Stimulated activated CD4-positive, alpha-beta T cell treated with anti-CD3 and anti-CD28 coated beads, Interleukin-15, amount 100 ng/mL, for 24 hours (primary cell): ENCODE measurements at places on chromosomes 7 and 10.

- DNase-seq, result peak; percentile 62
These were observed 40.9 kb downstream of the SMURF1 start for GRCh38 chr7:99102809-99103690.

DNA sequence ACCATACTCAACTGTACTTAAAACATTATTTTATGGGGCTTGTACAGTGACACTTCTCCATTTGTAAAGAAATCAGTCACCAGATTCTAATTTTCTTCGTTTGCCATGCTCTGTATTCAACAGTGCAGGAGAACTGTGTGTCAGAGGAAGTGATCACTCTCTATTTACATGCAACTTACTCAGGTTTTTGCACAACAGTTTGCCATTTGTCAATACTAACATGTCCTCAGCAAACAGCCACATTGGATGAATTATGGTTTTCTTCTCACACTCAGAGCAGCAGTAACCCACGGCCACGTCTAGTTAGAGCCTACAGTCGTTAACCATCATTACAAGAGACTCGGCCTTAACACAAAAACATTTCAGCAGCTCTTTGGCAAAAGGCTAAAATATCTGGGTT is 69.2 kb upstream of the SP4 start:
- no peak for DNase-seq

DNA sequence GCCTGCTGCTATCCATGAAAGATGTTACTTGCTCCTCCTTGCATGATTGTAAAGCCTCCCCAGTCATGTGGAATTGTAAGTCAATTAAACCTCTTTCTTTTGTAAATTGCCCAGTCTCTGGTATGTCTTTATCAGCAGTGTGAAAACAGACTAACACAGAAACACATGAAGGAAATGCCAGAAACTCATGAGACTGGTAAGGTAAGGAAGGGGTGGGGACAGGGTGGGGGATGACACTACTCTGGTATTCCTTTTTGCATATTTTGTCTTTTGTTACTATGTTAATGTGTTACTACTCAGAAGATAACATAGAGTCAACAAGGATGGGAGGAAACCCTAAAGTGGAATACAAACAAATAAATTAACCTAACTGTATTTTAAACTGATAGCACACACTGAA is 69.8 kb upstream of the DRGX start:
- DNase-seq, result no peak

GRCh38 chr10:76010703-76011102 is 579.3 kb downstream of the LRMDA start:
- no peak for DNase-seq

- DNase-seq, result no peak
These were observed 2.5 kb upstream of the KPNA7 start for GRCh38 chr7:99210265-99210970.

- no peak for DNase-seq
These were observed 183.3 kb downstream of the JCAD start for GRCh38 chr10:29876008-29876555.

DNA sequence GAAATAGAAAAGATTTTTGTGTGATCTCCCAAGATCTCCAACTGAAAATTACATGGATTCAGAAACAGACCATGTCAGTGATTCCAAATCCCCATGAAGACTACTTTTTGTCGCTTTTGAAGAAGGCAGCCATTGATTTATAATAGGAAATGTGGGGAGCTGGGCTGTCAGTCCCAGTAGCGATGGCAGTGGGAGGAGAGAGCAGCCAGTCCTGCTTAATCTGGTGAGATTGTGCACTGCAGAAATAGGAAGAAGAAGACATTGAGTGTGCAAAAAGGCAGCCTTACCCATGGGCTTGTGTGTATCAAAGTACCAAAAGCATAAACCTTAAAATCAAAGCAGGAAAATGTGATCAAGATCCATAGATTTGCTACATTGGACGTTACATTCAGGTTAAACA is 4.8 kb downstream of the ADRB1 start:
- no peak for DNase-seq

DNA sequence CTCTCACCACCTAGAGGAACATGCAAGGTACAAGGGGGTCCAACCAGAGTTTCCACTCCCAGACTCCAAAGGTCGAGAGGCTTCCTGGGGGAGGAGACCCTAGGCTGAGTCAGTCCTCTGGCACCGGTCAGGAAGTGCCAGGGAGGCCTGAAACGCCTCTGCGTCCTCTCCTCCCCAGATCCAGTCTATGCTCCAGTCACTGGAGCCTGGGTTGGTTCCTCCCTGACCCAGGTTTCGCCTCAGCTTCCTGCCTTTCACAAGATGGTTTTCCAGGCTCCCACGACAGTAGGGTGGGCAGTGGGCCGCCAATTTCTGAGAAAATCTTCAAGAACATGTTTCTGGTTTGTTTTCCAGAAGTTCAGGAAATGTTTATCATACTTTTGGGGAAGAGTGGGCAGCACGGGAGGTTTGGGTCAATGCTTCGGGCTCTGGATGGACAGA is 30.0 kb downstream of the DUSP5 start:
- no peak for DNase-seq

DNA sequence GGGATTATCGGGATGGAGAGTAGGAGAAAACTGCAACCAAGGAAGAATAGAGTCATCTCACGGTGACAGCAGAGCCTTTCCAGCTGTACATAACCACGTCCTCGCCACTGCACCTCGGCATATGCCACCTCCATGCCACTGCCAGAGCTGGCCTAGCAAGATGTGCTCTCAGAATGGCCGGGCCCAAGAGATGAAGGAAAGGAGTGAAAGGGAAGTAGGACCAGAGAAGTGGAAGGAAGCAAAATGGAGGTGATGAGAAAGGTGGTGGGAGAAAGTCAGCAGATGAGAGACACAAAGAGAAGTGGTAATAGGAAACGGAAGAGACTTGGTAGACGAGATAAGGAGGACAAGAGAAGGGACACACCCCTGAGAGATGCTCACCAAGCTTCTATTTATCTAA is 8.0 kb upstream of the CALU start:
- DNase-seq, result no peak

GRCh38 chr7:156472267-156472666 is 168.3 kb upstream of the RNF32 start:
- no peak for DNase-seq

DNA sequence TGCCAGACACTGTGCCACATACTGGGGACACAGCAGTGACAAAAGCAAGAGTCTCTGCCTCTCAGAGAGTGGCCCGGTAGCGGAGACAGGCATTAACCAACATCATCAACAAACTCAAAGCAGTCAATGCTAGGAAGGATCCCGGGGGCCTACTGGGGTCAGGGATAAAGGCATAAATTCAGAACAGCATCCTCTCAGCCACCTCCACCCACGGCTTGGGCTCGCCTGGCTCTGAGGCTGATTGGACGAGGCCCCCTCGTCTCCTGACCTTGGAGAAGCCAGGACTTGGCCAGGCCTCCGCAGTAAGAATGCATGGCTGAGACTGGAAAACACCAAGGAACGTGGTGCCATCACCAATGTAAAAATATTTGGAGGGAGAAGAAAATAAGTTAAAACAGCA is 102.1 kb downstream of the ARHGAP22 start:
- DNase-seq, result no peak

- no peak for DNase-seq
These were observed 44.3 kb downstream of the HOXA1 start for GRCh38 chr7:27051451-27051850.

DNA sequence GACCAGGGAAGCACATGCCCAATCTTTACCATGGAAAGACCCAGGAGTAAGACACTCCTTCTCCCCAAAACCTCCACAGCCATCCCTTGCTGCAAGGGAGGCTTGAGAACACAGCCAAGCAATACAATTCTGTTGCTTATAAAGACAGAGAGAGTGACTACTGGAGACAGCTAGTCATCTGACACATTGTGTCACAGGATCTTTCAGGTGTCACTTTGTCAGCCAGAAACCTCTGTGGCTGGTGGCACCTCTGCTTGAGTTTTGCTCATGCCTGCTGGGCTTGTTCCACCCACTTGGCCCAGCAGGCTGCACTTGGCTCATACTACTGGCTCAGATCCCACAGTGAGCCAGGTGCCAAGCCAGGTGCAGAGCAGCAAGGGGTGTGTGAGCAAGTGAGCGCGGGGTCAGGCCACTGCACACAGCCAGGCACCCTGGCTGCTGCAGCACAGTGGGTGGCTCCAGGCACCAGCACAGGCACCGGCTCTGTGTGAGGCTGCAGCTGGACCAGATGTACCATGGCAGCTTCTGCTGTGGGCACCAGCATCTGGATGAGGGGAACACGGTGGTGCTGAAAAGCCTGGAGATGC is 12.4 kb upstream of the PRLHR start:
- no peak for DNase-seq

GRCh38 chr7:114788706-114789105 is 133.2 kb upstream of the MDFIC start:
- DNase-seq, result no peak

DNA sequence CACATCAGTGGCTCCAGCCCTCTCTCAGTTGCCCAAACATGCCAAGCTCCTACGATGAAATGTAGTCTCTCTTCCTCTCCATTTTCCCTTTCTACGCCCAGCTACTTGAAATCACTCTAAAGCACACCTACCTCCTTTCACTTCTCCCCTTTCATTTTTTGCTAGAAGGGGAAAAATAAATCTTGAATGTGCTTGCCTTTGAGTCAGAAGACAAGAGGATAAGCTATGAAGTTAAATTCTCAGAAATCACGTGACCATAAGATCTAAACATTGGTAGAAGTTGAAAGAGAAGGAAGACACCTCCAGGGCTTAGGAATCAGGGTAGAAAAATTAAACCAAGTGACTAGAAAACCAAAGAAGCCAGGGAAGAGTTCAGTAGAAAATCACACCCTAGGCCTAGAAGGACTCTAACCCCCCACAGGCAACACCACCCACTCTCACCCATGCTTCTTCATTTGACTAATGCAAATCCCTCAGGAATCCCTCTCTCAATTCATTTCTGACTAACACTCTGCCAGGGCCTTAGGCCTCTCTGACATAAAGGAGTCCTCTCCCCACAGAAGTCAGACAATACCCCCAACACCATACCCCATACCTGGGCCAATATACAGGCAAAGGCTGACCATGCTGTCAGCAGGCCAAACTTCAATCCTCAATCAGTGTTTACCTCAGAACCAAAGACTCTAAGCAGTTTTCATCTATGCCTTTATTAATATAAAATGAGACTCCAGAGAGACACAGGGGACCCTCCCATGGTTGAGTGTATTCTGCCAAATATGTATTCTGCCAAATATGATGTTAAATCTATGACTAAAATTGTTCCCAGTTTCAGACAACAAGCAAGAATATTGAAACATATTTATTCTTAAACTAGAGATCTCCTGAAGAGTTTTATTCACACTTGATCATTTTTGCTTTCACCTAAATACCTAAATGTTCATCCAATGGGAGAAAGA is 84.8 kb downstream of the ELMO1 start:
- DNase-seq, result no peak

DNA sequence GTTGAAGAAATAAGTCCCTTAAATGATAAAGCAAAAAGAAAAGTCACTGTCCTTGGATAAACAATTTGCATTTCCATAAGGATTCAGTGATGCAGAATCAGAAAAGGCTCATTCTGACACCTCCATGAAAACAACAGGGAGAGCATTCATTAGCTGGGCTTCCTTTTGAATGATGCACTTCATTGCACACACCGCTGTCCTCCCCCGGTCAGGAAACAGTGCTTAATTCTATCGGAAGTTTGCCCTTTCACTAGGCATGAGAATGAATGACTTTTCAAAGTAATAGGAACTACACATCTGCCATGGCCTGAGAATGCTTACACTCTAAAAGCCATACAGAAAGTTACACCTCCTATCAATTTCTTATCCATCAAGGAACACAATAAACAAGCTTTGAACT is 4.2 kb downstream of the PCDH15 start:
- DNase-seq, result no peak

DNA sequence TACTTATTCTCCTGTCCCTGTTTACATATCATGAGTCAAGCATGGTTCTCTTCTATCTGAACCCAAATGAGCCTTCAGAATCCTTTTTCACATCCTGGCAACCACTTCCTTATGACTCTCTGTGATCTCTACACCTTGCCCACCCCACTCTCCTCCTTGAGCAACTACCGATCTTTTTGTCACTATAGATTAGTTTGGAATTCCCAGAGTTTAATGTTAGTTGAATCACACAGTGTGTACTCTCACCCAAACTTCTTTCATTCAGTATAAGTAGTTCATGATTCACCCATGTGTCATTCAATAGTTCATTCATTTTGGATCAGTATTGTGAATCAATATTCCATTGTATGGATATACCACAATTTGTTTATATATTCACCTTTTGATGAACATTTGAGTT is 55.3 kb downstream of the TFAM start:
- DNase-seq, result no peak

DNA sequence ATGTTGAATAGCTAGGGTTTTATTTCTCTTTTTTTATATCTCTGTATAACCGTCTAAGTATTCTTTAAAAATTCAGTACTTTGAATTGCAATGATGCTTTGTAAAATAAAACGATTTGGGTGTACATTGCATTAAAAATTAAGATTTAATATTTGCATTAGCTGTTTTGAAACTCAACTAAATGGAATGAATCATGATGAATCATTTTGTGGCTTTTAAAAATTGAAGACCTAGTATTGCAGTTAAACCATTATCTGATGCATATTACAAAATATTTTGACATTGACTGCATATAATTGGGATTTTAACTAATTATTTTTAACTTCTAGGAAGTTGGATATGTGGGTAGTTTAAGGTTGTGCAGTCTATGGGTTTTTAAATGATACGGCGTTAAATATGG is 314.0 kb downstream of the CDK14 start:
- no peak for DNase-seq

DNA sequence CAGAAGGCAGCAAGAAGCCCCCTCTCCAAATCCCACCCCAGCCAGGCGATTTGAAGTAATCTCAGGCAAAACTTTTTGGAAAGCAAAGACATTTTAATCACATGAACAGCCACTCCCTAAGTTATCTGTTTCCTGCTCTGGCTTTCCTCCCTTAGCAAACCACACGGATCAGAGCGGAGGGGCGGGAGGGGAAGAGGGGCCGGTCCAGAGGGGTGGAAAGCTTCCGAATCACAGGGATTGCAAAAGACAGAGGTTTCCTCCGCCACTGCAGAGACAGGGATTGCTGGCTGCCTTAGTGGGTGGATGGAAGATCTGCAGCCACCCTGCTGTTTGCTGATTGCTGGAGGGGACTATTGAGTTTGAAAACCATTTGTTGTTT is 41.2 kb downstream of the ZCCHC24 start:
- no peak for DNase-seq

DNA sequence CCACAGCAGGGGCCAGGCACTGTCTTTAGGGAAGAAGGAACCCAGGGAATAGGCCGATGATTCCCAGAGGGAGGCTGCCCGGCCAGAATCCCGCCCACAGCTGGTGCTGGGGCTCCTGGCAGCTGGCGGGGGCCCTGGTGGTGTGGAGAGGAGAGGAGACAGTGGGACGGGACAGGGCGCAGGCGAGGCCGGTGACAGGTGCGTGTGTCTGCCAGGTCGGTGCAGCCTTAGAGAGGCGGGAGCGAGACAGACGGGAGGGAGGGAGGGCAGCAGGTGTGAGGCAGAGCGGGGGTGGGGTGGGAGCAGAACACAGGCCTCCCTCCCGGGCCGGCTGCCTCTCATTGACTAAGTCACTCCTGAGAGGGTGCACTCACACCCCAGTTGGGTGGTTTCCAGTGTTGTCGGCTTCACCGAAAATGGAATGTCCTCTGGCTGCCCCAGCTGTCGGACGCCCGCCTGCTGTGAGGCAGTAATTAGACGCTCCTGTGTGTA is 55.2 kb downstream of the ELFN1 start:
- no peak for DNase-seq
